ENCODE measurements at places on chromosomes 2 and 18.
A peak's percentile ranks its signal among the peaks of the same experiment; 100 is the strongest.

GRCh38 chr2:143684551-143685320, 555.5 kb downstream of the ARHGAP15 start:
- no peak for DNase-seq

GRCh38 chr2:85777441-85777861, 23.7 kb downstream of the ATOH8 start:
- DNase-seq: no peak

- peak; percentile 87 for DNase-seq
These were observed 24.6 kb downstream of the MAIP1 start for GRCh38 chr2:199979832-199980628.

DNA sequence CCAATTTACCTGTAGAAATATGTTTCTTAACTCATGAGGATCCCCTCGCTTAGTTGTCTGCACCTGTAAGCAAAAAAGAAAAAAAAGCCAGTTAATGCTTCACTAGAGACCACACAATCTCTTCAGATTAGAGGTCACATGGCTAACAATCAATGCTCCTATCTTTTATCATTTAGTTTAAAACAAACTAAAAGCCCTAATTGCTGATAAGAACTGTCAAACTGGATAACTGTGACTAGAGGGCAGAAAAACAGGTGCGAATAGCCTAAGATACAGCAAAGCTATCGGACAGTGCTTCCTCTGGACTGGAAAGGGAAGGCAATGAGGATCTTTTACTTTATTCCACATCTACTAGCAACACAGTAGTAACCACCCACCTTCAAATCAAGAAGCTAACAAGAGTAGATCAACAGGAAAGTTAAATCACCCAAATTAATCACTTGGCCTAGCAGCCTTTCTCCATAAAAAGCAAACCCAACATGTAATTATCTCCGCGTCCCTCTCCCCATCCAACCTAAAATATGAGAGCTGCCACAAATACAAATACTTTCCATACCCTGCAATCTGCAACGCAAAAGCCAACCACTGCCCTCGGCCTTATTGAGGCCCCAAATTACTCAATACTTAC, 734 bp downstream of the SLC25A12 start:
- DNase-seq: peak; percentile 41

DNA sequence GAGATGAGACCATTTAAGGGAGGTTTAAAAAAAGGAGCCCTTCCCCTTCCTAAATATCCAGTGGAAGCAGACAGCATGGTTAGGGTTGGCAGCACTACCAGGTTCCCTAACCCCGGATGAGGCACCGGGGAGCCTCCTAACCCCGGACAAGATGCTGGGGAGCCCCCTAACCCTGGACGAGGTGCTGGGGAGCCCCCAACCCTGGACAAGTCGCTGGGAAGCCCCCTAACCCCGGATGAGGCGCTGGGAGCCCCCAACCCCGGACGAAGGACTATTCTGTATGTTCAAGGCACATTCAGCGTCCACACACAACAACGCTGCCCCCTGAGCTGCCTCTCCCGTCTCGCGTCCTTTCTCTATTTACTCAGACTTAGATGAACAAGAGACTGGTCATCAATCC, 51.9 kb downstream of the ANKMY1 start:
- no peak for DNase-seq

DNA sequence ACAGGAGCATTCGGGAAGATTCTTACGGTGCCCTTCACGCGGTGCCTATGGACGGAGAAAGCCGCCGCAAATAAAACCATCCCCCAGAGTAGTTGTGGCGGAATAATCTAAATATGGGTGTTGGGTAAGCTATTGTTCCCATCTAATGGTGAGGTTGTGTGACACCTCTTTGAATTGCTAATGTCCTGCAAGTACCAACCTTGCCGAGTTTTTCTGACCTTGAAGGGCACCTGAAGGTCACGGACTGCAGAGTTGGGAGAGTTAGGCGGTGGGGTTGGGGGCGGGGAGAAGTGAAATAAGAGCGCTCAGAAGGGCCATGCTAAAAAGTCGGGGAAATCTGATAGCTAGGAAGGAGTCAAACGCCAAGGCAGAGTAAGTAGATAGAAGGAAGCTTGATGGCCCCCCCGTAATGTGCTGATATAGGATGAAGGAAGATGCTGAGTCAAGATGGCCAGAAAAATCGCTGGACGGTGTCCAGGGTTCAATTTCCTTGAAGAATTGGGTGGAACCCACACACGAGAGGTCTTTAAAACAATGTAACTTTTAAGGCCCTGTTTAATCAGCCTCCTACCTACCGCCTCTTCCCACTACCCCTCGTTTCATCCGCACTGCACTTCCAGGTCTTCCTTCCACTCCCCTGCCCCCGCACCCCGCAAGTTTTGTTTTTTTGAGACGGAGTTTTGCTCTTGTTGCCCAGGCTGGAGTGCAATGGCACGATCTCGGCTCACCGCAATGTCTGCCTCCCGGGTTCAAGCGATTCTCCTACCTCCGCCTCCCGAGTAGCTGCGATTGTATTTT, 600 bp downstream of the KATNAL2 start:
- DNase-seq: peak; percentile 57

DNA sequence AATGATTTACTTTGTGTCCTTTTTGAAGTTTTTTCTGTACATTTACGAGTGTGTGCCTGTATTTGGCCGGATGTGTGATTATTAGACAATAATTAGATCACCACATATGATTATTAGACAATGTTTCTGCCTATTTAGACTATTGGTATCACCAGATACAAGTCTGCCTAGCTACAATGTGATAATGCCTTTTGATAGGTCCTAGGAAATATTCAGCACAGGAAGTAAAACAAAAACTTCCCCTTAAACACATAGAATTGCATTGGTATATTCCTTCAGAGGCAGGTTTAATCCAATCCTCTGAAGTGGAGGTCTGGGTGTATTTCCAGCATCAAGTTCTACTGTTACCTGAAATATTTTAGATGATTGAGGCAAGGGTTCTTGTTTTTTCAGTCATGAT, 275.1 kb downstream of the TGIF1 start:
- DNase-seq: peak; percentile 5

GRCh38 chr2:43905871-43906270, 67.1 kb downstream of the ABCG8 start:
- DNase-seq: no peak

- DNase-seq: no peak
These were observed 118.5 kb upstream of the CD302 start for GRCh38 chr2:159916511-159916910.

DNA sequence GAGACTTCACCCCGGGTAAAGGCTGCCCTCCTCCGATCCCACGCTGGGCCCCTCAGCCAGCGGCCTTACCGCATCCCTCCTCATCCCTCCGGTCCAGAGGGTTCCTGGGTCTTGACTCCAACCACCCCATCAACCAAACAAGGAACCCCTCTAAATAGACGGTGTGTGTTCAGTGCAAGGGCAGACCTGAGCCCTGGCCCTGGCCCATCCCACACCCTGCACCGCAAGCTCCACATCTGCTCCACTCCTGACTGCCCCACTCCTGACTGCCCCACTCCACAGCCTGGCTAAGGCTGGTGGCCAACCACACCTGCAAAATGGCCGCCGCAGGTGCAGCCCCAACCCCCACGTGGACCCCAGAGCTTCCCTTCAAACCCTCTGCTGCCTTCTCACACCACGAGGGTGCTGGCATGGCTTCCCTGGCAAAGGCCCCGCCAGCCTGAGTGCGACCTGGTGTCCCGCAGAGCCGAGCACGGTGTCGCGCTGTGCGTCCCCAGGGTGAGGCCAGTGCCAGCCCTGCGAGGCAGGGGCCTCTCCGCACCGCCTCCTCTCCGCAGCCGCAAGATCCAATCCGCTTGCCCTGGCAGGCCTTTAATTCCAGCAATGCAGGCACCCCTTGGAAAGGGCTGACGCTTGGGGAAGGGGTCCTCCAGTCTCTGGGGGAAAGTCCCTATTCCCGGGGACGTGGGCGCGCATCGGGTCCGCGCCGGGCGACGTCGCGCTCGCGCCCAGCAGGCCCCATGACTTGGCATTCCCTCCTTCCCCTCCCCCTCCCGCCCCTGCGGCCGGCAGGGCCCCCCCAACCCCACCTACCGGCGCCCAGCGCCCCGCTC, 1.5 kb downstream of the KIF1A start:
- DNase-seq: no peak

GRCh38 chr2:222481941-222482340, 57.6 kb downstream of the SGPP2 start:
- no peak for DNase-seq

DNA sequence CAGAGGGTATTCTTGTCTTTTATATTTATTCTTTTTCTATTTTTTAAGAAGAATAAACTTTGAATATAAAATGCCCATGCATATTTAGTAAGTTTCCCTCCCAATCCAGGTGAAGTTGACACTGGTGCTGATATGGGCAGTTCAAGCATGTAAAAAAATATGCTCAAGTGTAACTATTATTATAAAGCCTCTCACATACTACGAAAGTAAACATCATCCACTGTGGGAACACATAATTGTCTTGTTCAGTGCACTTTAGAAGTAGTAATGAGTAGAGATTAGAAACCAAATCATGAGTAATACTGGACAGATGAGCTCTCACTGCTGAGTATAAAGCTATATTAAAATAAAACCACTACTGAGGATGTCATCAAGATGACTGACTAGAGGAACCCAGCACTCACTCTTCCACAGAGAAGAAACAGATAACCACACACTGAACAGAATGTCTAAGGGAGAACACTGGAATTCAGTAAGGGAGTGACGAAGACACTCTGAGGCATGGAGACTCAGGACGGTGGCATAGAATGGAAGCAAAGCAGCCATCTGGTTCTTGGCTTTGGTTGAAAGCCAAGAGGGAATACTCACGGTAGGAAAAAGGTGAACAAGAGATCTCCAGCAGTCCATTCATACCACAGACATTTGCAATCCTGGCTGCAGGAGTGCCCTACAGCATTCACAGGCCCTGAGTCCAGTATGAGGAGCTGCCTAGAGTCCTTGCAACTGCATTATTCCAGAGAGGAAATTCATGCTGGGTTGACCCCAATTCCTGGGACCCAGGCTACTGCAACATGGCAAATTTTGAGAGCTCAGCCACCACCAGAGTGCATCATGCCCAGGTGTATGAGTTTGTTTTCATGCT, 9.5 kb upstream of the FAM110C start:
- no peak for DNase-seq

DNA sequence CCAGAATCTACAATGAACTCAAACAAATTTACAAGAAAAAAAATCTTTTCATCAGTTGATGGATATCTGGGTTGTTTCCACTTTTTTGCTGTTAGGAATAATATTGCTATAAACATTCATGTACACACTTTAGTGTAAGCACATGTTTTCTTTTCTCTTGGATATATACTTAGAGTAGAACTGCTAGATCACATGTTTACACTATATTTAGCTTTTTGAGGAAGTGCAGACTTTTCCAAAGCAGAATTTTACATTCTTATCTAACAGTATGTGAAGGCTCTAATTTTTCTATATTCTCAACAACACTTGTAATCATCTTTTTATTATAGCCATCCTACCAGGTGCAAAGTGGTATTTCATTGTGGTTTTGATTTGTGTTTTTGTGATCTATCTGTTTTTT, 103.6 kb upstream of the RMP24 start:
- no peak for DNase-seq

DNA sequence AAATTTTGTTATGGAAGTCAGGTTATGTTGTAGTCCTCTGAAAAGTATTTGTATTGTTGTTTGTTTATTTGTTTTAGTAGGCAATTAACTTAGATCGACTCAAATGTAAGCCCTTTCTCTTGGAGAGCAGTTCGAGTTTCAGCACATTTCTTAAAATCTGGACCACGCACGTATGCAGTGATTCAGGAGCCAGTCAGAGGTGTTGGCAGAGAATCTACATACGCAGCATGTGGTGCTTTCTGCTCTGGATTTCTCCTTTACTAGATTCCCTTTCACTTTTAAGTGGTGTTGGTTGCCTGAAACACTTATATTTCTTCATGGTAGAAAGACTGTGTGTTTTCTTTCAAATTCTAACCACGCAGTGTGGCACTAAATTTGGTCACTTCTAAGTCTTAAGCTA, 773.9 kb upstream of the LRATD1 start:
- DNase-seq: no peak

DNA sequence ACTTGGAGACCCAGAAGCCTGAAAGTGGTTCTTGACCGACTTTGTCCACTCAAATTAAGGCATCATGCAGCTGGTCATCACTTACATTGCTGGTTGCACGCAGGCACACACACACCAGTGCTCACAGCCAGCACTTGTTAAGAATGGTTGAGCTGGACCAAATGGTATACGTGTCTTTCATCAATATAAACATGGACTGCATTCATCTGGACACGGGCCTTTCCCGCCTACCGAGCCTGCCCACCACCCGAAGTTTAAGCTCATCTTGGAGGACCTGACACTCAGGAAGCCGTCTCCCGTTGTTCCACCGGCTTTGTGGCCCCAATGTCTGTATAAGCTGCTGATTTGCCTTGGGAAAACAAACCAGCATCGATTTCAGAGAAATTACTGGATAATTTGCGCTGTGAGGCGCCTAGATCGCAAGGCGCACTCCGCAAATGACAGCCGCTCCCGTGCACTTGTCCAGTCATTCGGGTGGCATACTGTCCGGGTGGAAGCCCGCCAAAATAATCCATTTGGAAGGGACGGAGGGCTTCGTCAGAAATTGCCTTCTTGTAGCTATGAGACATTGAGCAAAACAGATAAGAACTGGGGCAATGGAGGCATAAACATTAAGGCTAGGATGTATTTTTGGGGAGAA, 40.1 kb upstream of the AKAIN1 start:
- no peak for DNase-seq

- DNase-seq: no peak
These were observed 180.5 kb downstream of the AGPS start for GRCh38 chr2:177573120-177573519.

GRCh38 chr2:32947484-32948143, 861 bp downstream of the LTBP1 start:
- peak; percentile 70 for DNase-seq
